ENCODE measurements at places on chromosomes 3 and 15.

- no peak for DNase-seq
These were observed 19.8 kb downstream of the MAPKBP1 start for GRCh38 chr15:41794081-41794480.

DNA sequence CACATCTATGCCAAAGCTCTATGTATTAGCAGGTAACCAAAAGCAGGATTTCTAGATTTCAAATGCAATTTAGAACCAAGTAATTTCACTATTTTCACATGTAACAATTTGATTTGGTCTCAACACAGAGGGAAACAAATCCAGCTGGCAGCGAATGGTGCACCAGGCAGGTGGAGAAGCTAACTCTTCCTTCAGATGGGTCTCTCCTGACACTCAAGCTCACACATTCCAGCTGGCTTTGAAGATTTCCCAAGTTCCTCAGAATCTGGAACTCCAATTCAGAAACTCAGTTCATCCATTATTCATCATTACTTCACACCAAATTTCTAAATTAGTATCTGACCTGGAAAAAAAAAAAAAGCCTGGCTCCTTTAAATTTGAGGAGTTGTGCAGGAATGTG lies 318.1 kb upstream of the NECTIN3 start:
- no peak for DNase-seq

DNA sequence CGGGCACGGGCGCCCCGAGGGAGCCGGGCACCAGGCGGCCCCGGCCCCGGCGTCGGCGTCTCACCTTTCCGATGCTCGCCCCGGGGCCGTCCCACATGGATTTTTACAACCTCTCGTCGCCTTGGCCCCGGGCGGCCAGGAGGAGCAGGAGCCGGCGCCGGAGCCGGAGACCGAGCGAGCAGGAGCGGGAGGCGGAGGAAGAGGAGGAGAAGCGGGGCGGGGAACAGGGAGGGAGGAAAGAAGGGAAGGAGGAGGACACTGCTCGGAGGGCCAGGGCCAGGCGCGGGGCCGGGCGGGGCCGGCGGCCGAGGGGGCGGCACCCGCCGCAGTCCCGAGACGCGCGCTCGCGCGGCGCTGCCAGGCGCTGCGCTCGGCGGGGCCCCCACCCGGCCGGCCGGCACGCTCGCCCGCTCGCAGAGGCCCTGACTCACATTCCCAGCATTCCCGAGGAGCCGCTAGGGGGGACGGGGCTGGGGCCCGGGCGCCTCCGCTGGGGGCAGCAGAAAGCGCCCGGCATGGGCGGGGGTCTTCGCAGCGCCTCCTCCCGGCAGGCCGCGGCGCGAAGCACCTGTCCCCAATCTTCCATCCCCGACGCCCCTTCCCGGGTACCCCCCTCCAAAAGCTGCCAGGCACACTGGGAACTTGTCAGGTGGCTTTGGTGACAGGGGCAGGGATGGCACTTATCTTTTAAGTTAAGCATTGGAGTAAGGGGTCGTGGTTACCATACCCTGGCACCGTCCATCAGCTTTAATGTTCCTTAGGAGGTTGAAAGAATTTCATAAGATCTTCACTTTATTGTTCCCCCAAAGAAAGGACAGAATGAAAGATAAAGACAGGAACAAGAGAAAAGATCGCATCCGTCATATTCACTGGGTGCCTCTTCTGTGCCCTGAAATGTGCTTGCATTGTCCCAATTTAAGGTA lies at the start of gene ERC2:
Gene ERC2 (minus strand): TSS at position 284 of the 923 bp plus-strand sequence.
- peak; percentile 82 for DNase-seq

DNA sequence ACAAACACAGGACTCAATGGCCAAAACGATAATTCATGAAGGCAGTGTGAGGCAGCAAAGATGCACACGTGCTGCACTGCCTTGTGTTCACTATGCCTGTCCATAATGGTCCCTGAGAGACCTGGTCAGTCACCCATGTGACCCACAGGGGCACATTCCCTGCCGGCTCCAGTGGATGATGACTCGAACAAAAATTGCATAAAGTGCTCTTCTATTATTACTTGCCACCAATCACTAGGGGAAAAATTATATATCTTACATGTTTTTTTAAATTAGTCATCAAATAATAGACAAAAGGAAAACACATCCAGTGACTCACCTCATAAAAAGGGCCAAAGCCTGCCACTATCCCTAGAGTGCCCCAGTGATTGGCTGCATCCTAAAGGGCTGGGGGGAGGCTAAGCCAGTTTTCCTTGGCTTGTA lies 47.5 kb downstream of the UBP1 start:
- DNase-seq = no peak

GRCh38 chr3:25423780-25424588 lies 4.1 kb upstream of the RARB start:
- DNase-seq = no peak

GRCh38 chr3:81443958-81444357 lies 317.5 kb downstream of the GBE1 start:
- DNase-seq = no peak

DNA sequence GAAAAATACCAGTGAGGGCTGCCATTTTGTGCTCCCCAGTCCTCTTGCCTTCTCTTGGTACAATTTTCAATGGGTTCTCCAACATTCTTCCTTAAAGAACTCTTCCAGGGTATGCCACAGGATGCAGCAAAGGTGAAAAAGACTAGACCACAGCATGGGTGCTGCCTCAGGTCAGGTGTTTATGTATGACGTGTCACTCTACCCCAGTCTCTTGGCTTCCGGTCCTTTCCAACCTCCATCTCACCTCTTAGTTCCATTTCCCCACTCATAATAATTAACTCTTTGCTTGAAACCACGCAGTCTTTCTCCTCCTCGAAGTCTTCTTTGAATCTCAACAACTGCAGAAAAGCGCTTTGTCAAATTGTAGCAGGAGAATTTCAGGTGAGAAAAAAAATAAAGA lies 104.7 kb upstream of the TBC1D5 start:
- no peak for DNase-seq

- DNase-seq = no peak
These were observed 50.8 kb upstream of the BLM start for GRCh38 chr15:90666135-90666909.

GRCh38 chr3:24004171-24004938 lies 59.3 kb downstream of the NR1D2 start:
- no peak for DNase-seq

DNA sequence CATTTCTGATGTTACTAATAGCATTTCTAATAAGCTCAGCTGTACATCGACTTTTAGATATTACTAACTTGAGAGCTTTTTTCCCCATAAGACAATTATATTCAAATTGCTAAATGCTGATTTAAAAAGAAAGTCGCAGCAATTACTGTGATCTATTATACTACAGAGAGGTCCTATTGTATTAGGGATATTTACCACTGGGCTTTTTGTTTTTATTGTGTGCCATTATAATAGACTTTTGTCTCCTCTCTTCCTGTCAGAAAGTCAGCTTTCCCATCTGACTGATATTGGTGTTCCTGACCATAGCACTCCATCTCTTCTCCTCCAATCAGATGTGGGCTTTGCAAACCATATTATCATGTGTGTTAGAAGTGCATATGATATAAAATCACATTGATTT lies 27.2 kb upstream of the RYR3 start:
- DNase-seq = no peak

DNA sequence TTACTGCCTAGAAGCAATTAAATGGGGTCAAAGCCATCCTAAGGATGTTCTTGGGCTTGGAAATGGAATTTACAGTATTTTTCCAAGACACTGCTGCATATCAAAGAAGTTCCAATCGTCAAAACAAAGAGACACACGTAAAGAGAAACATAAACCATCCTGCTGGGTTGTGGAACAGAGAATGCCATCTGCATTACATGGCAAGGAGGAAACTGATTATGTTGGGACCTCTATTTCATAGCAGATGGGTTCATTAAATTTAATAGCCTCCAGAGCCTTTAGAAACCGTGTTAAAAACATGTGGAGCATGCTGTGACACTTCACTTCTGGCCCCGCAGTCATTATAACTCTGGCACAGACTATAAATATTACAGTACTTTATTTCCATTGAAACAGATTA lies 154.6 kb downstream of the LRTM1 start:
- no peak for DNase-seq

DNA sequence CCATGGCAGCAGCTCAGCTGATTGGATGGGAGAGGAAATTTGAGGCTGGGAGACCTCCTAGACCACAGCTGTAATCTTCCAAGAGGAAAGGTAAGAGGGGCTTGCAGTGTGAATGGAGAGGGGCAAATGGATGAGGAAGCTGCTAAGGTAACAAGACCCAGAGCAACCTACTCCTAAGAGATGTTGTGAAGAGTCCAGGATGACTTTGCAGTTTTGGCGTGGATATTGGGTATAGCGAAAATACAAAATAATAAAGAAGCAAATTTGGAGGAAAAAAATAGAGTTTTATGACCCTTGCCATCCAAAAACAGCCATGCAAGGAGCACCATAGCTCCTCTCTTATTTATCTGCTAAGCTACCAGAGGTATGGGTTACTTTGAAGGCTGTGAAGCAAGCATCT lies 186.6 kb downstream of the GREM1 start:
- DNase-seq = no peak

DNA sequence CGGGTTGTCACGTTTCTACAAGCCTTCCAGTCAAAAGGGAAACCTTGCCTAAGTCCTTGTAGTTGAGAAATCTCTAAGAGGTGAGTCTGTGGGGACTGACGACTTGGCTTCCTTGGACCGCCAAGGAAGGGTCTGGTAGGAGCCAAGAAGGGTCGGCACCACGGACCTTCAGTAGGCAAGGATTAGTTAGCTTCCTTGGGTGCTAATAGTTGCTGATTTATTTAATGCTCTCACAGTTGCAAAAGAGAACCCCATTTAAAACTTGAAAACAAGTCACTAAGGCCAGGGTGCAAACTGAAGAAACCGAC lies 361 bp upstream of the LCMT2 start:
- DNase-seq = no peak

- DNase-seq = no peak
These were observed 322.5 kb downstream of the MAGI1 start for GRCh38 chr3:65716071-65716751.

DNA sequence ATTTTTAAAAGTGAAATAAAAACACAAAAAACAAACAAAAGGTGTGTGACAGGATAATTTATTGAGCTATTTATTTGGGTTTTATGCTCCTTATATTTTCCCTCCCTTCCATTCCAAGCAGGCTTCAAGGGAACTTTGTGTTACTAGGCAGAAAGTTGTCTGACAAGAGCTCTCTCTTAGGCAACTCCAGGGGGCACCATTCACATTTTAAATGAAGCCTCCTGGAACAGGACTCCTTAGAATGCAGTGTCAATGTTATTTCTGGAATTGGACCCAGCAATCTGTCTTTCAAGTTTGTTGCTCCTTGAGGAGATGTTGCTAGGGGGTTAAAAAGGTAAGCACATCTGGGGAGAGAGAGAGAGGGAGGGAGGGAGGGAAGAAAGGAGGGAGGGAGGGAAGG lies 5.4 kb upstream of the RFX7 start:
- no peak for DNase-seq

- no peak for DNase-seq
These were observed 48.5 kb upstream of the MLF1 start for GRCh38 chr3:158522221-158523136.

DNA sequence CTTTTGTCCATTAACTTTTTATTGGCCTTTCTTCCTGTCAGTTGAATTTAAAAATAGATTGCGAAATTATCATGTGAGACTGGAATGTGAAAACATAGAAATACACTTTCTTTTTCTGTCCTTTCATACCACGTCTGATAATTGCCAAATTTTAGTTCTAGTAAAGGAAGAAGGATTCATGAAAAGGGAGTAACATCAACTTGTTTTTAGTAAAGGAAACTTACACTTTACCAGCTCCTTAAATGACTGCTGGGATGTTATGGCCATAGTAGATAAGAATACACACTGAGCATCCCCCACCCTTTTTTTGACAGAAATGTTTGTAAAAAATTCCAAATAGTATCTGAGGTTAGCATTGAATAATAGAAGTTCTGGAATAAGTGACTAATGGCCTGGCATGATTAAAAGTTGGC lies 137.9 kb downstream of the NEO1 start:
- no peak for DNase-seq

- DNase-seq = no peak
These were observed 723.9 kb upstream of the ALCAM start for GRCh38 chr3:104642827-104643226.

GRCh38 chr3:108036984-108037741 lies 53.7 kb downstream of the CD47 start:
- DNase-seq = no peak

DNA sequence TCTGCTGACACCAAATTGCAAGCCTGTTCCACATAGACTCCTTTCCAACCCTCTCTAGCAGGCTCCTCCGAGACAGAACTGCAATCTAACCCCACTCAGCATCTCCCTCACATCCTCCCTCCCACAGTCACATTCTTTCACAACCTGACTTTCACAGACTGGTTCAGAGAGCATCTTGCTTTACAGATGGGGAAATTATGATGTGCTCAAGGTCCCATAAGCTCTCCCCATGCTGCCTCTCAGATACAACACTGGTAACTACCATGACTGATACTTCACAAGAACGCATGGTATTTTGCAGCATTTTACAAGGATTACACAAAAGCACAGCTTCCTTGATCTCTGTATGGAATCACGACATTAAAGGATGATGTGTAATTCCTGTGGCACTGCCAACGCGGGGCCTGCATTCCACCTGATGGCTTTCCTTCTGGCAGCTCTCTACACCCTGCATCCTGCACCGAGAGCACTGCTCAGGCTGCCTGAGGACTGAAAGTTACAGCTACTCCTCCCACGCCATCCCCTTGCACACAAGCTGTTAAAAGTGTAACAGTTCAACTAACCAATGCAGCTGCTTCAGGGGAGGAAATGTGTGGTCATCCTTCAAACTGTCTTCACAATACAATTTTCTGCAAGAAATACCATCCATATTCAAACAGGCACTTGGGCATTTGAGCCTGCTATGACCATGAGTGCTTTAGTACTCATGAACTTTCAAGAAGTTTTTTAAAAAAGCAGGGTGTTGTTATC lies 27.6 kb downstream of the TBC1D2B start:
- DNase-seq = no peak

- no peak for DNase-seq
These were observed 478.9 kb downstream of the ERC2 start for GRCh38 chr3:55989366-55989765.

DNA sequence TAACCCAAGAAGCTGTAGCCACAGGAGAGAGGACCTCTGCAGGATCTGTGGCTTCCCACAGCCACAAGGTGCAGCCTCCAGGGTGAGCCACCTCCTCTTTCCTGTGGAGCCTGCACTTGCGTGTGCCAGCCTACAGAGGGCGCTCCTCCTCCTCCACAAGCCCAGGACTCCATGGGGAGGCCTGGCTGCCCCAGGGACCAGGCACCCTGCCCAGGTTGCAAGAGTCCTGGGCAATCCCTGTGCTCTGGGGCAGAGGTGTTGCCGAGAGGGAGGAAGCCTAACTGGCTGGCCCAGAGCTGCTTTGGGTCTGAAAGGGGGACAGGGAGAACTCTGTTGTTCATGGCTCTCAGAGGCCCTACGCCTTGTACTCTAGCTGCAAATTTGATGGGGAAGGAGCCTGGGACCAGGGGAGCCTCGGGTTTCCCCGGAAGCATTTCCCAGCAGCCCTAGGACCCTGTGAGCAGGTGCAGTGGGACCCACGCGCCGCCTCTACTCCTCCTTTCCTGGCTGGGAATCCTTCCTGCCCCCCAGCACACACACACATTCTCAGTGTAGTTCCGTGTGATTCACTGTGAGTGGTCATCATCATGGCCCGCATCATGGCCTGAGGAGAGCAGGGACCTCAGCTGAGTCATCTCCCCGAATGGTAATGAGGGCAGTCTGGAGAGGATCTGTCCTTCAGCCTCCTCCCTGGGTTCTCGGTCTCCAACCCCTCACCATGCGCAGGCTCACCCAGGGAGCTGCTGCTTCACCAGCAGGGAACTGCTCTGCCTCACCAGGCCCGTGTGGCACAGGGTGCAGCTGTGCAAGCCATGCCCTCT lies 24.3 kb downstream of the TBC1D21 start:
- peak; percentile 85 for DNase-seq

Measured in 8988T (cell line).